ENCODE measurements at places on chromosomes 7 and 10.

GRCh38 chr7:41536122-41536872 is 166.6 kb downstream of the INHBA start:
- no peak for DNase-seq

- no peak for DNase-seq
Observed at GRCh38 chr10:117689566-117689965, 147.0 kb downstream of the EMX2 start.

DNA sequence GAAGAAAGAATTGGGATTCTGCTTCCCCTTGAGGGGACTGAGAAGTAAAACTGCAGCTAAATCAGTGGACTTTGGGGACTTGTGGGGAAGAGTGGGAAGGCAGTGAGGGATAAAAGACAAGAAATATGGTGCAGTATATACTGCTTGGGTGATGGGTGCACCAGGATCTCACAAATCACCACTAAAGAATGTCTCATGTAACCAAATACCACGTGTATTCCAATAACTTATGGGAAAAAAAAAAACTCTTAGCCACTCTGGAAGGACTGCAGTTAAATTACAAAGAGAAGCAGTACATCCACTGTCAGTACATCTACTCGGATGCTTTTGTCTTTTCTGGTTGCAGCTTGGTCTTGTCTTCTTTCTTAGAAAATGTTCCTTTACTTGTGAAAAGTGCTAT is 27.4 kb upstream of the GOT1 start:
- no peak for DNase-seq

- no peak for DNase-seq
Observed at GRCh38 chr10:76542307-76542930, 1095.2 kb downstream of the KCNMA1 start.

DNA sequence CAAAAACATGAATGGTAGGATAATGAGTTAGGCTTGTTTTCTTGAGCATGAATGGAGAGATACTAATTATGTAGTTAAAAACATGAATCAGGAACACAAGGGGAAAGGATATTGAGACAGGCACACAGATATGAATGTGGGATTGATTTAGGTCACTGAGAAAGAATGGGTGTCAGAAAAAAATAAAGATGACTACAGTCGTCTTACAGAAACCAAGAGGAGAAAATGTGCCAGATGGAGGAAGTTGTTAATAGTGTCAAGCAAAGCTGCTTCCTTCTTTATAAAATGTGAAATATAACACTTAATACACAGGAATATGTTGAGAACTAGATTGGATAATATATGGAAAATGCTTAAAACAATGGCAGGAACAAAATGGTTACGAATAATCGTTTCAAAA is 173.3 kb upstream of the BET1 start:
- DNase-seq: no peak

- DNase-seq: no peak
Observed at GRCh38 chr7:152902054-152902453, 142.5 kb downstream of the ACTR3B start.

DNA sequence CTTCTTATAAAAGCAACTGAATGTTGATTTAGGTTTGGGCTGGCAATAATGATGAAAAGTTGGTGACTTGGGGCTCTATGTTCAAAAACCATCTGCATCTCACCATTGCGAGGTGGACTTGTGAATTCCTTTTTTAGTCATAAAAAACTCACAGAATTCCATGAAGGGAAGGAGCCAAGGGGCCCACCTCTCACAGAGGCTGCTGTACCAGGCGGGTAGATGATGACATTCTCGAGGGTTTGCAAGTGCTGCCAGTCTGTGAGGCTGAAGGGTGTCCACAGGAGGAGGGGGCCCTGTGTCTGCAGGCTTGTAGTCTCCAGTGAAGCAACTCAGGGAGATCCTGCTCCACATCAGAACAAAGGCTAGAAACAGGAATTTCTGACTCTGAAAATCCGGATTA is 195.5 kb upstream of the ZNF32 start:
- DNase-seq: no peak

DNA sequence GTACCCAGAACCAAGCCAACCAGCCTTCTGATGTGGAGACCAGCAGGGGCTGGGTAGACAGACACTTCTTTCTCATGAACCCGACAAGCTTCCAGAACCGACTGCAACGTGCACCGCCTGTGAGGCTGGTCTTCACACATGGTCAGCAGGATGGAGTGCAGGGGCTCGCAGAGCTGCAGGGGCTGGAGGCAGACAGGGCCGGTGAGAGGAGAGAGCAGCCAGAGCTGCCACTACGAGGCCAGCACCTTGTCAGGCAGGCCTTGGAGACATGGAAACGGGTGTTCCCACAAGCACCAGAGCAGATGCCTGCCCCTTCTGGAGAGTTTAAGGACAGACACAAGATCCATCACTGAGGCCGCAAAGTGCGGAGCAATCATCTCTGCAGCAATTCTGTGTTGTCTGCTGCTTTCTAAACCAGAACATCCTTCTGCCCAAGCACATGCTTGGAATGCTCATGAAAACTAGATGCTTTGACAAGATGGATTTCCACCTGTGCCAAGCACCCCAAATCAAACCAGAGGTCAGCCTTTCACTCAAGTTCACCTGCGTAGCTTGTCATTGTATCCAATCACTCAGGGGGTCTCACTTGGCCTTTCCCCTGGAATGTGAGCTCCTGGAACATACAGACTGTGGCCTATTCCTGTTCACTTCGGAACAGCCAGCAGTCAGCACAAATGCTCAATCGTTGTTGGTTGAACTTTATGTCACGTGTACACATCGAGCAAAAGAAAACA is 32.2 kb downstream of the FRMPD2 start:
- no peak for DNase-seq

DNA sequence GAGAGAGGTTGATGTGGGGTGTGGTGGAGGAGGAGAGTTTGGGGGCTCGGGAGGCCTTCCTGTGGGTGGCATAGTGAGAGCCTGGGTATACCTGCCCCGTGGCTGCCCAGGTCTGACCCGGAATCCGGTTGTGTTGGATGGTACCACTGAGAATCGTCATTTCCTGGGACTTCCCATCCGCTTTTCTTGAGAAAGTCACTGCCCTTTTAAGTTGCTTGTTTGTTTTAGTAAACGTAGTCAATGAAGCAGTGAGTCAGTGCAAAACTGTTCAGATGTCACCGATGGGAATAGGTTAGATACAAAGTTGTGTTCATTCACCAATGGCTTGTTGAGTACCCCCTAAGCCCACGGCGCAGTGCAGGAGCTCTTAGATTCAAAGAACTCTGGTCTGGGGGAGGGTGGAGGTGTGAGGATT is 285.8 kb downstream of the CAMK1D start:
- DNase-seq: no peak

DNA sequence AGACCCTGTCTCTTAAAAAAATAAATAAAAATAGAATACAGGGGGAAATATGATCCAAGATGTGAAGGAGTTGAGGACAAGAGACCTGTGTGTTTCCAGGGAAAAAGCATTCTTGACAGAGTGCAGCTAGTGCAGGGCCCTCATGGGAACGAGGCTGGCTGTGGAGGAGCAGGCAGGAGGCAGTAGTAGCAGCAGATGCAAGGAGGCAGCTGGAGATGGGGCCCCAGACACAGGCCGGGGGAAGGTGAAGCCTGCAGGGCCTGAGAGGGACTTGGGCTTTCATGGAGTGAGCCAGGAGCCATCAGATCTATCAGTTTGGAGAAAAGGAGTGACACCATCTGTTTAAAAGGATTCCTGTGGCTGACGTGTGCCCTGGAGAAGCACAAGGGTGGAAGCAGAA is 71.4 kb upstream of the ZNF438 start:
- no peak for DNase-seq

- no peak for DNase-seq
Observed at GRCh38 chr10:100468978-100469377, 6.2 kb downstream of the WNT8B start.

- no peak for DNase-seq
Observed at GRCh38 chr10:101120884-101121653, 10.0 kb upstream of the TLX1 start.

DNA sequence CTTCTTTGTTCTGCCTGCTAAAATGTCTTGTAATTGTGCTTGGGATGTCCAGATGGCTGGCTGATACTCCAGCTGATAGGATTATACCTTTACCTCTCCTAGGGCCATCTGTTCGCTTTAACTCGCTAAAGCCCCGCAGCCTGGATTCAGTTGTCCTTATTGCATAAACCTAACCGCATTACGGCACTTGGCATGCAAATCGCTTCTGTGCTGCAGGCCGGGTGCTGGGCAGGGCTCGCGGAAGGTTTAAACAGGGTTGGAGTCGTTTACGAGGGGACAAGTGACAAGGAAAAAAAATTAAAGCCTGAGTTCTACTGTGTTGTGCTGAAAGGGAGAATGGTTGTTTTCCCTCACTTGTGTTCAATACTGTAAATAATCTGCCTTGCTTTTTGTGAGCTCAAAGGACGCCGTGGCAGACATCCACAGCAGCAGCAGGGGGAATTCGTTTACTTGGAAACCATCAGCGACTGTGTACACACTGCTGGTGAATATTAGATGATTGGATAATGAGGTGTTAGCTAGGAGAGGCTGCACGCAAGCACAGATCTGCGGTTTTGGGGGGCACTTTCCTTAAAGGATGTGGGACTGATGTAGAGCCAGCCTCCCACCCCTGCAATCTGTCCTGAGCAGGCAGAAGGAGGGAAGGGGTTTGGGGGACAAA is 93.0 kb downstream of the EBF3 start:
- DNase-seq: no peak

GRCh38 chr10:54745436-54745835 is 55.6 kb downstream of the PCDH15 start:
- no peak for DNase-seq

GRCh38 chr7:53013925-53014324 is 21.5 kb upstream of the POM121L12 start:
- DNase-seq: no peak

DNA sequence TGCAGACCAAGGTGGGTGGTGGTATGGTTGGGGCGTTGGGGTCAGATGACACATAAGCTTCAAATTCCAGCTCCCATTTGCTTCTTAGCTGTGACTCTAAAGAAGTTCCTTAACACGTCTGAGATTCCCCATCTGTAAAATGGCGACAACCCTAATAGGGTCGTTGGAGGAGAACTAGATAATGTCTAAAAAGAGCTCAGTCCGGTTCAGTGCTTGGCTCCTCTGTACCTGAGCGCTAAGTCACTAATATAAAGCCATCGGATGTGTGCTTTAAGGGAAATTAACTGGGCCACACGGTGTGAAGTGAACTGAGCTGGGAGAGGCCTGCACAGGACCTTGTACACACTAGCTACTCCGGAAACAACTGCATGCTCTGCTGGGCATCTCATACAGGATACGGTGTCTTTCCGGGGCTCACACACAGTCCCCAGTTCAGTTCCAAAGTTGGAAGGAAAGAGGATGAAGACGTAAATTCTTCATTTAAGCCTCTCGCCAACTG is 476 bp upstream of the ZFYVE27 start:
- no peak for DNase-seq

DNA sequence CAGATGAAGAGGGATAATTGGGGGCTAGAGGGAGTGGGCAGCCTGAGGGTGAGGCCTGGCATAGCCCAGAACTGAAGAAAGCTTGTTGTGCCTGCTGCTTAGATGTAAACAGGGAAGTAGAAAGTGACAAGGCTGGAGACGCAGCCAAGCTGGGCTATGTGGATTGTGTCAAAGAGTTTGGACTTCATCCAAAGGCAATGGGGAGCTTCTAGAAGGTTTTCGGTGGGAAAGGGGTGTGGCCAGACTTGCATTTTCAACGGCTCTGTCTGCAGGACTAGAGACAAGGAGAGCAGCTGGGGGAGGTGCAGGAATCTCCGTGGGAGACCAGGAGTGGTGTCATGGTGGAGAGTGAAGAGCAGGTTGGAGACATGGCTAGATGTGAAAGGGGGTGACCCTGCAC is 48.8 kb downstream of the GOLGA7B start:
- no peak for DNase-seq

GRCh38 chr7:6436385-6436685 is 11.4 kb downstream of the DAGLB start:
- DNase-seq: no peak

GRCh38 chr7:42790196-42790595 is 121.7 kb downstream of the C7orf25 start:
- DNase-seq: no peak

- no peak for DNase-seq
Observed at GRCh38 chr10:46220872-46221538, 65.8 kb upstream of the ANTXRL start.

- no peak for DNase-seq
Observed at GRCh38 chr7:7251742-7252141, 69.4 kb downstream of the C1GALT1 start.

DNA sequence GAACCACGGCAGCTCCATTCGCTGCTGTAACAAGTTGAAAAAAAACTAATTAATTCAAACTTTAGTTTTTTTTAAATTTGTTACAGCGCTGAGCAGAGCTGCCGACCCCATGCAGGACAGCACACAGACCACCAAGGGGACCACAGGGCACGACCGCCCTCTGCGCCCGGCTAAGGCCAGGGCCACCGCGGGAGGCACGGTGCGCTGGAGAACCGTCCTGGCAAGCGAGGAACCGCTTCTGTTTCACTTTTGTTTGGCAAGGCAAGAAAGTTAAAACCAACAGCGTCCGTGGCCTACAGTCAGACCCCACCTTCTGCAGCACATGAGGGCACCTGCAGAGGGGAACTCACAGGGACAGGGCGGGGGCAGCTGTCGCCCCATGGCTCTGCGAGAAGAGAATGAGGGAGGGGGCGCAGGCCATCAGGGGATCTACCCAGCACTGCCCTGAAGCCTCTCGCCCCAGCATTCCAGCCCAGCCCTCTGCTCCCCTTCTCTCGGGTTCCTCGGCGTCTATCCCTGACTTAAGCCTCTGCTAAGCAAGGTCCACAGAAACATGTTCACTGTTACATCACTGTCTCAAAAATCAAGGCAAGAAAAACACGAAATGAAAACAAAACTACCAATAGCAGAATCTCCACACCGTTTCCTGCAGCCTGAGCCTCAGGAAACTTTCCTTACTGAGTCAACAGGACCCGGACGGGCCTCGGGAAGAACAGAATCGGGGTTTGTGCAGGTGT is 204.4 kb downstream of the DIP2C start:
- no peak for DNase-seq

- DNase-seq: no peak
Observed at GRCh38 chr7:70726951-70727378, 405.0 kb upstream of the GALNT17 start.

GRCh38 chr7:77454802-77455201 is 38.7 kb upstream of the GSAP start:
- DNase-seq: no peak

DNA sequence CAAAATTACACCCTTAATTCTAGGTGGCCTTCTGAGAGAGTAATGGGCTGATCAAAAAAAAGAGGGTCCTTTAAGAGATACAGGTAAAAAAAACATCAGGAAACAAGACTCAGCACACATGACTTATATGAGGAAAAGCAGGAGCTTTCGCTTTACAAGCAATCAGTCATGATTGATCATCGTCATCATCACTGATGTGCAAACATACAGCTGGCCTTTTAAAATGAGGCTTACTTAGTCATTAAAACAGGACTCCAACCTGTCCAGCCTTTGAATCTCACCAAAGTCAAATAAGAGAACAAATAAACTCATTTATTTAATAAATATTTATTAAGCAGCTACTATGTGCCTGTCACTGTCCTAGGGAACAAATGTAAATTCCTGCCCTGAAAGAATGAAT is 255.3 kb downstream of the SKAP2 start:
- no peak for DNase-seq

All from stimulated activated CD4-positive, alpha-beta T cell treated with anti-CD3 and anti-CD28 coated beads, Interleukin-1b, Interleukin-23, amount 100 ng/mL, for 24 hours (primary cell).